ENCODE measurements at places on chromosomes 3 and 15. TPM values are rescaled to one million over a fixed set of nuclear protein-coding genes. Genes with fewer than 3 reads are reported as not detected.

- DNase-seq = no peak
Observed at GRCh38 chr3:42183991-42184632, 81.9 kb downstream of the CCK start.

Gene XCR1
- 0.16 TPM for total RNA-seq

Gene SNTN
- total RNA-seq = not detected

Gene TEX9
- total RNA-seq = 1.6 TPM

- no peak for DNase-seq
Observed at GRCh38 chr15:43762824-43763223, 13.9 kb downstream of the ELL3 start.

GRCh38 chr3:171240504-171240835 is 213.9 kb upstream of the SLC2A2 start:
- no peak for DNase-seq

Gene TNK2
- total RNA-seq = 40.5 TPM

GRCh38 chr15:41990691-41991090 is 18.3 kb upstream of the EHD4 start:
- no peak for DNase-seq

GRCh38 chr15:80855206-80855605 is 76.0 kb downstream of the CEMIP start:
- no peak for DNase-seq

Gene XIRP1
- total RNA-seq = 0.10 TPM

- no peak for DNase-seq
Observed at GRCh38 chr3:44805960-44806359, 44.4 kb downstream of the KIF15 start.

DNA sequence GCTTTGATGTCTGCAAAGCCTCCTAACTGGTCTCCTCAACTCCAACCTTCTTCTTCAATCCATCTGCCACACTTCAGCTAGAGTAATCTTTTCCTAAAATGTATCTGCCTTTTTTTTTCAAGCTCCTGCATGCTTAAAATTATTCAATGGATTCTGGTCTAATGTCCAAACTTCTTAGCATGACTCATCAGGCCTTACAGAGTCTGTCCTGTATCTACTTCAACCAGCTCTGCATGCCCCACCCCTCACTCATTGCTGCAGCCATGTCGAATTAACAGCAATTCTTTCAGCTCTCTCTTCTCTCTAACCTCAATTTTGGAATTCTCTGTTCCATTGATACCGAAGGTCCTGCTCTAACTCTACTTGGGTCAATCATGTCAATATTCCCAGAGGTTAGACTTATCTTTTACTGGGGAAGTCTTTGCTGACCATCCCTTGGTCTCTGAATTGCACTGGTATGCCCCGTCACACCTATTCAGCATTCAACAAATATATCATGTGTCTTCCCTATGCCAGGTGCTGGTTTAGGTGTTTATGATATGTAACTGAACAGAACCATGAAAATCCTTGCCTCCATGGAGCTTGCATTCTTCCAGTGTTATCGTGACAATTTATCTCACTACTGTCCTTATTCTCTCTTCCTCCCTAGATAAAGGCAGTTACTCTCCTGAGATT is 88.5 kb upstream of the NANOGP8 start:
- DNase-seq = no peak

- DNase-seq = peak; percentile 45
Observed at GRCh38 chr3:185559706-185560090, 7.3 kb upstream of the LIPH start.
